ENCODE measurements at places on chromosomes 11 and 22.

DNA sequence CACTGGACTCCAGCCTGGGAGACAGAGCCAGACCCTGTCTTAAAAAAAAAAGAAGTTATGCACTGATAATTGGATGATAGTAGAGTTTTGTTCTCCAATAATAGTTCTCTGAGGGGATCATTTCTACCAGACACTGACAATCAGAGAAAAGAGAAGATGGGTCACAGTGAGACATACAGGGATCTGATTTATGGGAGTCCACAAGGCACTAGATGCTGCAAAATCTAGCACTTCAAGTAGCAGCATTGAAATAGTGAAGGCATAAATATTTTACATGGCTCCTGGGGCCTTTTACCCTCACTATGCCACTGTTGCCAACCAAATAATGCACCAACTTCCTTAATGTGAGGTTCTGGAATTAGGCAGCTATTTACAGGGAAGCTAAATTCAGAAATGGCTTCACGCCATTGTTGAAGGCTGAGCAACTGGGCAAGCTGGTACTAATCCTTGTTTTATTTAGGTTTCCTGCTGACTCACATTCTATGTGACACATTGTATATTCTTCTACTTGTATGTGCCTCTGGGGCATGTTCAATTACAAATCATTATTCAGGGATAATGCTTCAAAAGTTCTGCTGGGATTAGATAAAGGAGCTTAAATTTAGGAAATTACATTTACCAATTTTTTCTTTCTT is 38.2 kb upstream of the ABTB2 start:
- no peak for DNase-seq

GRCh38 chr22:39405346-39406085 is 5.9 kb downstream of the TAB1 start:
- no peak for DNase-seq

- DNase-seq, result no peak
Observed at GRCh38 chr11:133936136-133936535, 20.6 kb downstream of the IGSF9B start.

DNA sequence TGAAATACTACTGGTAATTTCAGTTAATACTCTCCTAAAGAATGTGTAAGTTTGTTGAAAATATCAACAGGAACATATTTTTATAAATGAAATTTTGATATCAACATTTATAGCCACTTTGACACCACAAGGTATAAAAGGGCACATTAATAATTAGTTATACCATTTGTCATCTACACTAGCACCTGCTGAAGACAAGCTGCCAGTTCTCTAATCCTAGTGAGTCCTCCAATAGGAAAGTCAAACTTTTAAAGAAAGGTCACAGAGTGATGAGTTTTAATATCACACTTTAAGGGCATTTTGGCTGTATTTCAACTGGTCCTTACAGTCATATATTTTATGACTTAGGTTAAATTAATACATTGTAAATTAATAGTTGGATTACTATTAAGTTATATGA is 52.3 kb downstream of the APOL5 start:
- no peak for DNase-seq

DNA sequence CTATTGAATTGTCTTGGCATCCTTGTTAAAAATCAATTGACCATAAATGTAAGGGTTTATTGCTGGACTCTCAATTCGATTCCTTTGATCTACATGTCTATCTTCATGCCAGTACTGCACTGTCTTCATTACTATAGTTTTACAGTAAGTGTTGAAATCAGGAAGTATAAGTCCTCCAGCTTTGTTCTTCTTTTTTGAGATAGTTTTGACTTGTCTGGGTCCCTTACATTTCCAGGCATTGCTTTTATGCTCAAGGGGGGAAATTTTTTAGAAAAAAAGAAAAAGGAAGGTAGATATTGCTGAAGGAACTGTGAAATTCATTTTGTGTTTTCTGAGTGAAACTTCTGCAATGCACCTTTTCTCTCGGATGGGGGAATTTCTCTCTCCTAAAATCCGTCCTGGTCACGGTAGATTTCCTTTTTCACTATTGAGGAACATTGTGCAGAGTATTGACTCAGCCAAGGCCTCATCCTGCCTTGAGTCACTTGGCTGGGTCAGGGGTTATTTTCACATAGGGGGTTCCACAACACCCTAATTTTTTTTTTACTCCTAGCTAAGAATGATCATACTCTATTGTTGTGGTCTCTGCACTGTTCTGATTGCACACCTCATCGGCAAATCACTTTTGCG is 2.8 kb upstream of the ACER3 start:
- DNase-seq, result no peak

DNA sequence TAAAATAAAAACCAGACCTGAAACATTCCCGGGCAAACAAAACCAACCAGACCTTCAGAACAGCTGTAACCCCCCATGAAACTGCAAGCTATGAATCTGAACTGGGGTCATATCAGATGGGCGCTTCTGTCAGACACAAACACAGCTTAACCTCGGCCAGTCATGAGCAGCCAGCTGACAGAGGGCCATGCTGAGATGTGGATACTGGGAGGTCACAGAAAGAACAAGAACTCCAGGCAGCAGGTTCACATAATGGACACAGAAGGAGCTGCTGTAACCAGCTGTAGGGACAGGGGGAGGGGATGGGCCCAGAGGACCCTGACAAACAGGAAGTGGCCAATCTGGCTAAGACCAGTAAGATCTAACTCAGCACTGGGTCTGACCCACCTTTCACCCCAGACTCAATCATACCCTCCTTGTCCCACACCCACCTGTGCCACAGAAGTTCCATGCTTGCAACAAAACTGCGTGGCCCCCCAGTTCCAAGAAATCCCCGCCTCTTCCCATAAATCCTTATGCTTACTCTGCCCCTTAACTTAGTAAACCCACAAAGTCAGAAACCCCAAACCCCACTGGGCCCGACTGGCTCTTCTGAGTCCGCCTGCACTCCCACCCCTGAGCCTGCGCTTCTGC is 4.0 kb downstream of the APOL4 start:
- no peak for DNase-seq

DNA sequence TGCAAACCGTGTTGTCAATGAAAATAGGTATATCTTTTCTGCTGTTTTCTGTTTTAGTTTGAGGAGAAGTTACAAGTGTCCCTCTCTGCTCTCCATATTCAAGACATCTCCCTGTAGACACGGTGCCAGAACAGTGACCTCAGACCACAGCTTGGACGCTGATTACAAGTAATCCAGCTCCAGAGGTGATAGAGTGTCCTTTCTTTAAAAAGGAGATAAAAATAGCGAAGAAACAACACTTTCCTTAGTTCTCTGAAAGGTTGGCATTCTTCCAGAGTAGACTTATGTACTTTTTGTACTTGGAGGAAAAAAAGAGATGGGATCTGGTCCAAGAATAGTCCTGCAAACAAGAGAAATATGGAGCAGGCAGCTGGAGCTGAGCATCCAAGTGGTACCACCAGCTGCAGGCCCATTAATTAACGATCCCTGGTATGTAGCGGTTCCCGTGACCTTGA is 43.0 kb upstream of the WT1 start:
- no peak for DNase-seq

DNA sequence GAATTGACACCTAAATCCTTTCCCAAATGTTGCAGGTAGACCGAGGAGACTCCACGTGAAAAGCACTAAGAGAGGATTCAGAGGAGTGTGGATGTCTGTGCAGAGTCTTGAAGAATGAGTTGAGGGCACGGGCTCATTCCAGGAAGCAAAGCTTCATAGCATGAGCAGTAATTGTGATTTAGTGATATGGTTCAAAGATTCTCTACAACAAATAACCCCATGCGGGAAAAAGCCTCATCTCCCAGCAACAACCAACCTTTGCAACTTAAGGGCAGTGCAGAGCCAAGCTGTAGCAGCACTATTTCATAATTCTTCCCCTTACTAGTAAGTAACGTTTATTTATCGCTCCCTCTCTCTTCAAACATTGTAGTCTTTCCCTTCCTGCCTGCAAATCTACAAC is 87.5 kb upstream of the CLMP start:
- DNase-seq, result no peak

GRCh38 chr22:41368543-41369423 is 13.0 kb upstream of the TEF start:
- peak; percentile 33 for DNase-seq

DNA sequence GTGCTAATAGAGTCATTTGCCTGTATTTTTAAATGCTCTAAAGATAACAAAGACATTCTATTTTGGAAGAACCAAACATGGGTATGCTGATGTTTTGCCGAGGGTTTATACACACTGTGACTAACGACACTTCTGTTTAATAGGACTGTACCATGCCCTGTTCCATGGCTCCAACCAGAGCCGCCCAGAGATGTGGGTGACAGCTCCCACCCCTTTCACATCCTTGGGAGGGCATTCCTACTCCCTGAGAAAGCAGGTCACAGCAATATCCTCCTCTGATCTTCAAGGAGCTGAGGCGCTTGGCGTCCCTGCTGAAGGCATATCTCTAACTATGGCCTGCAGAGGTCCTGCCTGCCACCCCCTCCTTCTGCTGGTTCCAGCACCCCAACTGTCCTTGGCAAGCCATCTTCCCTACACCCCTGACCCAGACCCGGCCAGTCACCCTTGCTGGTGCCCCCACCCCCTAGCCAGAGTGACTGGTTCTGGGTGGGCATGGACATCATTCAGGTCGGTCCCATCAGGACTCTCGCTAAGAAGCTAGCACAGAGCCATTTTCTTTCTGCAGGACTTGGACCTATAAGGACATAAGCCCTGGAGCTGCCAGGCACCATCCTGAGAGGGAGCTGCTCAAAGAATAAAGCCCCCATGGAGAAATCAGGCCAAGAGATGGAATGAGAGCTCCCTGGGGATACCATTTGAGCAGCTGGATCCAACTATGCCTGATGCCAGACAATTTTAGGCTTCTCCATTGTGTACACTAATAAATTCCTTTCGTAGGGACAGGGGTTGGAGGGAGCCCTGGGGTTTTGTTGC is 381.3 kb downstream of the CTTN start:
- no peak for DNase-seq

DNA sequence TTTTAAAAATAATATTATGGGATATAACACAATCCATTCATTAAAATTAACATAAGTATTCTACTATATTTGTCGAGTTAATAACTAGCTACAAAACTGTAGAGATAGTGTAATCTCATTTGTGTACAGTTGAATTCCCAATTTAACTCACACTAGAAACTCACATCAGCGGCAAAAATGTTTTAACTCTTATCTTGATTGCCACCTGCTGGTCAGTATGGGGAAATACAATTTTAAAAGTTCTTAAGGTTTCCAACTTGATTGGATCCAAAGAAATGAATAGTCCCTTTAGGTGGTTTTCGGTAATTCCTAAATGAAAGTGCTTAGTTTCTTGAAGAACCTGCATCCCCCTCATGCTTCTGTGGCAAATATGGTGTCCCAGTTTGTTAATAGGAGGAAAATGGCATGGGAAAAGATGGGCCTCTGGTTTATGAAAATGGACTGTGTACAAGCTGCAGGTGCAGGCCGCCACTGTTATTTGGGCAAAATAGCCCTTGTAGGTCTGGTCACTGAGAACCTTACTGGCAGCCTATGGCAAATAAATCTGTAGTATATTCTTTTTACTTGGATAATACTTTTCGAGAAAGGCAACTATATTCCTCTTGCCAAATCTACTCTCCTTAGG is 33.7 kb upstream of the SLC17A6 start:
- no peak for DNase-seq

GRCh38 chr22:38474003-38474607 is 6.2 kb downstream of the KDELR3 start:
- DNase-seq, result no peak

DNA sequence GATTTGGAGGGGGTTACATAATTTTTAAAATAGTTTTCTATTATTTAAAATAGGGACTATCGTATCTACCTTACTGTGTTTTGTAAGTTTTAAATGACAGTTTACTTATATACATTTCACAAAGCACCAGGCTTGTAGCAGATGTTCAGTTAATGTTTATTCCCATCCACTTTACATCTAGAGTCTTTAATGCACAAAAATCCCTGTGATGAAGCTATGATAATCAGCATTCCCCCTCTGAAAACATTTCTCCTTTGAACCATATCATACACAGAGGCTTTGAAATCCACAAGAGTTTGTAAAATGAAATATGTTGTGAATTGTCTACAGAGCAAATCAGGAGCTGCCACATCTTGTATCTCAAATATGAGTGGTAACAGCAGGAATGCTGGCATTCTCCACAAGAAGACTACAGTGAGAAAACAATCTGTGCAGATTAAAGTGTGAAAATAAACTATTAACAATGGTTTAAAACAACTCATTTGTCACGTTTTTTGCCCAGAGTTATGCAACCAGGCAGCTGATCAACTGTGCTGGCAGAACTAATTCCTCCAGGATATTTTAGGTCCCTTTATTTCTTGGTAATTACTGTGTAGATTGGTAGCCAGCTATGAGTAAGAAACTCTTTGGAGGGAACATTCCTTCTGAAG is 699.1 kb upstream of the ARHGAP42 start:
- DNase-seq, result no peak

- DNase-seq, result no peak
Observed at GRCh38 chr11:70538641-70539359, 140.5 kb downstream of the CTTN start.

GRCh38 chr22:43375951-43376455 is 32.8 kb upstream of the SCUBE1 start:
- no peak for DNase-seq

DNA sequence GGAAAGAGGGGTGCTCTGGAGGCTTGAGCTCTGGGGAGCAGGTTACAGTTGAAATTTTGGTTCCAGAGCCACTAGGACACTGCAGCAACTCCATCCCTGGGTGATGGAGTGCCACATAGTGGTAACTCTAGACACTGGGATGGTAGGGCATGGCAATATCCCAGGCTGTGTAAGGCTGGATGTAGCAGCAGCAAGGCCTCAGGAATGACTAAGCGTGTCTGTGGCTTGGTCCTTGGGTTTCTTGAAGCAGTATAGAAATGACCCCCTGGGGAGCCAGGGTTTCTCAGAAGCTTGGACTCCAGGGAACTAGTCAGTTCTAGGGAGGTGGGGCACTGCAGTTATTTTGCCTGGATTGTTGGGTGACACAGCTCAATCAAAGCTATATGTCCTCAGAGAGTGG is 8.1 kb downstream of the MS4A4A start:
- DNase-seq, result no peak

DNA sequence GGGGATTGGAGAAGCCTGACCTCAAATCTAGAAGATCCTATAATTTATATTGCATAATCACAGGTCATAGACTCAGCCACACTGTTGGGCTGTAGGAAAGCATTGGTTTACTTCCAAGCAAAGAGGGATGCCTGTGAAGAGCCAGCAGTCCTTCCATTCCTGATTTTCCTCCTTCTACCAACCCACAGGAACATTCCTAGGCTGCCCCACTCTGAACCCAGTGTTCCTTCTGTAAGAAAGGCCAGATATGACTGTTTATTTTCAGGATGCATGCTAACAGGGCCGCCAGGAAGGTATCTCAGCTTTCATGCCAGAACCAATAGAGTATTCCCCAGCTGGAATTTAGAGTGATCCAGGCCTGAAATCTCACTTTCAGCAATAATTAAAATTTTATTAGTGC is 197.1 kb downstream of the ETS1 start:
- DNase-seq, result no peak

GRCh38 chr11:104765401-104766095 is 132.7 kb downstream of the CASP12 start:
- DNase-seq, result no peak

Measured in SHP77 (cell line).